Kidney (tissue), 22 donors: ENCODE measurements at places on chromosomes 13 and 19. TPM values are rescaled to one million over a fixed set of nuclear protein-coding genes. Genes with fewer than 3 reads are reported as not detected.
A peak's percentile ranks its signal among the peaks of the same experiment; 100 is the strongest.

DNA sequence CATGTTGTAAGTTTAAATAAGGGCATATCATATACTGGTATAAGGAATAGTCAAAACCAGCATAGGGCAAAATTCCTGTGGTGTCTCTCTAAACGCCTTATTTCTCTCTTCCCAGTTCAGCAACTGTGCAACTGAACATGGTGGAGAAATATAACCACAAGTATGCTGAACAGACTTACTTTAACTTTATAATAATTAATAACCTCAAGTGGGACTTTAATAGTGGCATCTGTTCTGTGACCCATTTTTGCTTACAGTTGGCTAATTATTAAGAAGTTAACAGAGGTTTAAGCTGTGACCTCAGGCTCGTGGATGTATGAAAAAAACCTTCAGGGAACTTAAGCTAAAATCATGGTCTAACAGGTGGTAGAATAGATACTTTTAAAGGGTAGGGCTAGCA is 54.3 kb downstream of the MICU2 start:
- no peak for DNase-seq

CGB1 gene
- not detected for total RNA-seq

FLT1 gene
- 45.7 TPM for total RNA-seq

DNA sequence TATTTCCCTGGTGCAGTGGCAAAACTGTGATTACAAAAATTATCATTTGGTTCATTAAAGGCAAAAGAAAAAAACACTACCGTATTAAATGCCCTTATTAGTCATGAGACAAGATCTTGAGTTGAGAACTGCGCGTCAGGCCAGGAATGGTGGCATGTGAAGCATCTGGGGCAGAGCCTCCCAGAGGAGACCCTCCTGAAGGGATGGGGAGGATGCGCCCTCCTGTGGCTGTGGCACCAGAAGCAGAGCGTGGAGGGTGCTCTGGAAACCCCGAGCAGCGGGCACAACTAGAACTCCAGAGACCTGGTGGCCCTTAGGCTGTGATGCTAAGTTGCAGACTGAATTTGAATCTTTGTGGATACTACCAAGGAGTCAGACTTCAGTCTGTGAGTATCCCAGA is 11.5 kb downstream of the CUL4A start:
- no peak for DNase-seq

PSG11 gene
- not detected for total RNA-seq

DNA sequence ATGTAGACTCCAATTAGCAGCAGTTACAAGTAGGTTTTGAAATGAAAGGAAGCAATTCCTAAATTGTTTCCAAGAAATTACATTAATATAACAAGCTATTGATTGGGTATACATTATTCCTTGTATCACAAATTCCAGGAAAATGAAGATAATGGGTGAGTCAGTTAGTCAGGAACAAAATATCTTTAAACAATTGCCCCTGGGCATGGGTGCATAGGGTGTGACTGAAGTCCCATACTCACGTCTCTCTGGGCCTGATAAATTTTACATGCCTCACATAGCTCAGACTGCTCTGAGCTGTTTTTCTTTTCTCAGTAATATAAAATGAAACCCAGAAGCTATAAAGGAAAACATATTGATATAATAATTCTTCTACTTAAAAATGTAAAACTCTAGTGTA is 87.8 kb downstream of the FNDC3A start:
- DNase-seq = peak; percentile 5

GRCh38 chr13:40517486-40518480 is 148.7 kb downstream of the FOXO1 start:
- no peak for DNase-seq

DNA sequence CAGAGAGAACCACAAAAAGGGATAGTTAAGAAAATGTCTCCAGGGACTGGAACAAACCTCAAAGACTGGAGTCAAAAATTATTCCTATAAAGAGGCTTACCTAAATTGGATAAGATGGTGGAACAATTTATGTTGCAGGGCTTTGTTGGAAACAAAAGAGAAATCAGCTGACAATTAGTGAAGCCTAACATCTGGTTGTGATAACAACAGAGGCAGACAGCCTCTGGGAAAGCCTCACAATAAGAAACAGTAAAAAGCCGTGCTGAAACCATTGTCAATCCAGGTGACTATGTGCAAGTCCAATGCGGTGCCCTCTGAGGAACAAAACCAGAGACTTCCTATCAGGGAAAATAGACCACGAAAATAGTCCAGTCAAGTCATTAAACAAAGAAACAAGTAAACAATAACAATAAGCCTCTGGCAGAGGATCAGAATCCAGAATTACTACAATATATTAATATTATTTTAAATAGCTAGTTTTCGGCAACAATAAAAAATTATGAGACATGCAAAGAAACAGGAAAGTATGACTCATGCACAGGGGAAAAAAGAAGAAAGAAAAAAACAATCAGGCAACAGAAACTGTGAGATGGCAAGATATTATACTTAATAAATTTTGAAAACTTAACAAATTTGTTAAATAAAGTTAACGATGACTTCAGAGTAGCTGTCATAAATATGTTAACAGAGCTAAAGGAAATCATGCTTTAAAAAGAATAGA is 99.7 kb upstream of the RXFP2 start:
- no peak for DNase-seq

GRCh38 chr19:49148044-49148682 is 7.0 kb downstream of the HRC start:
- no peak for DNase-seq

OR10H1 gene
- 0.09 TPM for total RNA-seq

GRCh38 chr13:106352850-106353249 is 182.6 kb downstream of the EFNB2 start:
- DNase-seq = no peak

SUPT5H gene
- 123 TPM for total RNA-seq

UPK1A gene
- not detected for total RNA-seq

DNA sequence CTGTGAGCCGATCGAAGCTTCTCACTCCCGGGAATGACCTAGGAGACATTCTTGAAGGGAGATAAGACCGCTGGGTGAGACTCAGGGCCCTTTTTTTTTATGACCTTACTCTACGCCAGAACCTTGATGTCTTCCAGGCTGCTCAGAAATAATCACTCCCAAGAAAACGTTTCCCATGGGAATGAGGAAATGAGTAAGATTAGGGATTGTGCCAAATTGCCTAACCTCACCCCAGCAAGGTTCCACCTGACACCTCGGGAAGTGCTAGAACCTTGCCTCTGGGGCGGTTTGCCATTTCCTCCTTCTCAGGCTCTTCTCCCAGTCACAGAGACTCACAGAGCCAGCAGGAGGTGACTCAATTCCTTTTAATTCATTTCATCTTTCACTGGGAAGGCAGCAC is 2.3 kb downstream of the SLC46A3 start:
- peak; percentile 78 for DNase-seq

GARIN5A gene
- total RNA-seq = 2.0 TPM

DNA sequence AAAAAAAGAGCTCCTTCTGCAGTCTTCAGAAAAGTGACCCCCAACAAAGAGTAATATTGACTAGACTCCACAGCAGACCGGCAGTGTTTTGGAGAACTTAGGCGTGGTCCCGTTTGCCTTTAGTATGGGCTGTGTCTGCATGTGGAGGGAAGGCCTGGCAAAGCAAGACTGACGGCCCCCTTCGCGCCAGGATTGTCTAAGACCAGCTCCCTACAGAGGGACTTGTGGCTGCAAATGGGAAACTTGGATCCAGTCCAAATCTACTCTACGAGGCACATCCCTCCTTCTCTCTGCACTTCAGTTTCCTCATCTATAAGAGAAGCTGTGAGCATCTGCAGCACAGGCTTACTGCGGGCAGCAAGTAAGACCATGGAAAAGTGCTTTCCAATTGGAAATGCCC is 350.0 kb downstream of the ZNF536 start:
- no peak for DNase-seq

KLK13 gene
- not detected for total RNA-seq

- no peak for DNase-seq
Observed at GRCh38 chr13:101049166-101049850, 367.0 kb downstream of the NALCN start.

KLF1 gene
- total RNA-seq = not detected

KDELR1 gene
- total RNA-seq = 169 TPM

DNA sequence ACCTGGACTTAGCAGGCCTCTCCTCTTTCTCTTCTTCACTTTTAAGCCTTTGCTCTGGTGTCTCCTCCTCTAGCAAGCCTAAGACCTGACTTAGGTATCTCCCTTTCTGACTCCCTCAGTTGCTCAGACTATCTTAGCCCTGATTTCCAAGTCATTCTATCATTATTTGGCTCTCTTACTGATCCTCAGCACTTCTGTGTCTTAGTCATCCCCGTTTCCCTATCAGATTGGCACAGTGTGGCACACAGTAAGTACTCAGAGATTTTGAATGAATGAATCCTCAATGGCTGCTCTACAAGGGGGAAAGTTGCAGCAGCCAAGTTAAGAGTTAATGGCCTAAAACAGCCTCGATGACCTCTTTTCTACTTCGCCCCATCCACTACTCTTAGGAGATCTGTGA is 8.2 kb downstream of the KCTD12 start:
- DNase-seq = no peak

SLC25A23 gene
- total RNA-seq = 76.6 TPM

GRCh38 chr13:80989747-80990146 is 648.8 kb upstream of the SPRY2 start:
- DNase-seq = no peak

IGFL1 gene
- total RNA-seq = not detected

GRCh38 chr19:28009696-28010095 is 1203.3 kb downstream of the UQCRFS1 start:
- DNase-seq = no peak

- no peak for DNase-seq
Observed at GRCh38 chr13:42720113-42720857, 61.1 kb upstream of the FAM216B start.

ZNF135 gene
- 9.7 TPM for total RNA-seq

LIN7B gene
- 4.7 TPM for total RNA-seq

DNA sequence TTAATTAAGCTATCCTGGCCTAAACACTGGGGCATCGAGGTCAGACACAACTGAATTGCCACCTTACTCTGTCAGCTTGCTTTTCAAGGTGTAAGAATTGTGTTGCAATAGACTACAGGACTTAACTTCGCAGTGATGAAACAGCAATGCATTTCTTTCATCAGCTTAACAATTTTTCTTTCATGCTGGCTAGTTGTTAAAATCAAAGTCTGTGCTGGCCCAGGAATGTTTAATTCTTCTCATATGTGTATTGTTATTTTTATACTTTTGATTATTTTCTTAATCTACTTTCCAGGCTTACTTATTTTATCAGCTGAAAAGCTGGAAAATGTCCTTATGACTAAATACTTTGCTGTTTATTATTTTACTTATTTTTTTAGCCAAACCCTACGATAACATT is 79.7 kb downstream of the EFNB2 start:
- DNase-seq = no peak

ATP12A gene
- total RNA-seq = 0.22 TPM

DNA sequence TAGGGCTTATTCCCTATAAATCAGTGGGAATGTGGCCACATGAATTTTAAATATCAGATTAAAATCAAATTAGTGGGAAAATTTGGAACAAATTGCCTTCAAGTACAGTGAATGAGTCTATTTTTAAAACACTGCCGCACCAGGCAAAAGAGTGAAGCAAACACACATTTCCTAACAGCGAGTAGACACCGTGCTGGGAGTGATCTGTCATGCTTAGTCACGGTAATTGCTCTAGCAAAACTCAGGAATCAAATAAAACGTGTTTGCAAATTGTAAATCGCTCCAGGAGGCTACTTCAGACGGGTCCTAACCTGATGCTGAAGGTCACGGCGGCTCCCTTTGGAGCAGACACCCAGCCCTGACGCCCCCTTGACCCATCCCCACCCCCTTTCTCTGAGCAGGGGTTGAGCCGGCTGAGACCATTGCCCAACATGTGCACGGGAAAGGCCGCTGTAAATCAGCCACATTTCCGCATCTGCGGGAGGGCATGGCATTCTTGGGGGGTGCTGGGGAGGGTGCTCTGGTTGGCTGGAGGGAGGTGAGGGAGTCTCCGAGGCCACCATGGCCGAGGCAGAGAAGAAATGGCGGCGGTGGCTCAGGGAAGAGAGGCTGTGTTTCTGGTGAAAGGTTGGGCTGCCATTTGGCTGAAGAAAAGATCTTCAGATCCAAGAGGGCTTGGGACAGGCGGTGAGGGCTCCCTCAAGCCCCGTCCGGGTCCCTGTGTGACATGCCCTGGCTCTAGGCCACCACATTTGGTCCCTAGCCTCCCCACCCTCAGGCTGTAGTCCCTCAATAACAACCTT is 8.9 kb downstream of the CEBPA start:
- DNase-seq = peak; percentile 89

- DNase-seq = no peak
Observed at GRCh38 chr19:435056-435706, 25.7 kb downstream of the SHC2 start.

SIGLEC8 gene
- 1.8 TPM for total RNA-seq

- DNase-seq = no peak
Observed at GRCh38 chr13:24216176-24216575, 55.7 kb downstream of the SPATA13 start.

- no peak for DNase-seq
Observed at GRCh38 chr19:39130337-39131254, 5.0 kb downstream of the PAK4 start.

GRCh38 chr13:42007844-42008243 is 40.6 kb upstream of the DGKH start:
- DNase-seq = no peak

GRIK5 gene
- total RNA-seq = 16.2 TPM

- DNase-seq = no peak
Observed at GRCh38 chr13:110403315-110403714, 96.2 kb downstream of the COL4A2 start.

CARM1 gene
- 41.2 TPM for total RNA-seq

- no peak for DNase-seq
Observed at GRCh38 chr13:31504918-31505317, 234.4 kb upstream of the RXFP2 start.

DNA sequence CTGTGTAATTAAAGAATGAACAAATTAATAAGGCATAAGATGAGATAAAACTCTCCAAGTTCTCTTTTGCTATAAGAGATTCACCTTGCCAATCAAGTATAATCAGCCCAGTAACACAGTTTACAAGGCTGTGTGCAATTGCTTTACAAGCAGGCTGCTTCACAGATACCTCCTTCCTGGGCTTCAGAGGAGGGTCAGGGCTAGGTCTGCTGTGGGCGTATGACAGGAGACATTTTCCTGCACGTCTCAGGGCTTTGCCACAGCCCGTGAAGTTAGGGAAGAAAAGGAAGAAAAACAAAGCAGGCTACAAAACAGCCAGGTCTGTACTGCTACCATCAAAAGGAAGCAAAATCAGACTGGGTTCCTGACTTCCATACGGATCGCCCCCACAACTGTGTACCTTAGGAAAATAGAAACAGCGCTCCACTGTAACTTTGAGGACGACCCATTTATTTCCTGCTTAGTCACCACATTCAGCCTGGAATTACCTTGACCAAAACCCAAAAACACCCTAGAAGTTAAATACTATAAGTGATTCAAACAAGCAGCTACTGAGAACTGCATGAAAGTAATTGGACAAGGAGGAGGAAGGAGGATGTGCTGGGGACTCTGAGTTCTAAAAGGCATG is 12.4 kb downstream of the EFNB2 start:
- no peak for DNase-seq

- no peak for DNase-seq
Observed at GRCh38 chr13:99150575-99151361, 49.9 kb upstream of the UBAC2 start.
